Activated T-cell treated with anti-CD3 and anti-CD28 coated beads, Interleukin-2, amount 50 U/mL, for 72 hours (primary cell): ENCODE measurements at places on chromosomes 5 and 9.

DNA sequence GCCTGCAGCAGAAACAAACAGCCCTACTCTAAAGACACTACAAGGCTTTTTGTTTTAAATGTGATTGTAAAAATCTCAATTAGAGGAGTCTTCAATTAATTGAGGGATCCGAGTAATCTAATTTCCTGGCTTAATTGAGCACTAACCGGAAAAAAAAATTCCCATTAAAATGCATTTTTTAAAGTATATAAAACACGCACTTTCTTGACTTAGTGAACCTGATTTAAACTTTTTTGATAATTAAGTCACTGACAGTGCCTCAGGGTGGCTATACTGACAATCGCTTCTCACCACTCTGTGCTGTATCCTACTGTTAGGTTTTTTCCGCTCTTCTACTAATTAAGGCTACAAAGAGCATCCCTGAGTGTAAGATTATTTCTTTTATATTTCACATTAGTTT lies 44.4 kb downstream of the DIRAS2 start:
- DNase-seq, result no peak

DNA sequence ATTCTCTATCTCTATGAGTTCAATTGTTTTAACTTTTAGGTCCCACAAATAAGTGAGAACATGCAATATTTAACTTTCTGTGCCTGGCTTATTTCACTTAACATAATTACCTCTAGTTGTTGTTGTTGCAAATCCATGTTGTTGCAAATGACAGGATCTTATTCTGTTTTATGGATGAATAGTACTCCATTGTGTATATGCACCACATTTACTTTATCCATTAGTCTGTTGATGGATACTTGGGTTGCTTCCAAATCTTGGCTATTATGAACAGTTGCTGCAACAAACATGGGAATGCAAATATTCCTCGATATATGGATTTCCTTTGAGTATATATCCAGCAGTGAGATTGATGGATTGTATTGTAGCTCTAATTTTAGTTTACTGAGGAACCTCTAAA lies 36.3 kb downstream of the MEGF9 start:
- DNase-seq, result no peak

DNA sequence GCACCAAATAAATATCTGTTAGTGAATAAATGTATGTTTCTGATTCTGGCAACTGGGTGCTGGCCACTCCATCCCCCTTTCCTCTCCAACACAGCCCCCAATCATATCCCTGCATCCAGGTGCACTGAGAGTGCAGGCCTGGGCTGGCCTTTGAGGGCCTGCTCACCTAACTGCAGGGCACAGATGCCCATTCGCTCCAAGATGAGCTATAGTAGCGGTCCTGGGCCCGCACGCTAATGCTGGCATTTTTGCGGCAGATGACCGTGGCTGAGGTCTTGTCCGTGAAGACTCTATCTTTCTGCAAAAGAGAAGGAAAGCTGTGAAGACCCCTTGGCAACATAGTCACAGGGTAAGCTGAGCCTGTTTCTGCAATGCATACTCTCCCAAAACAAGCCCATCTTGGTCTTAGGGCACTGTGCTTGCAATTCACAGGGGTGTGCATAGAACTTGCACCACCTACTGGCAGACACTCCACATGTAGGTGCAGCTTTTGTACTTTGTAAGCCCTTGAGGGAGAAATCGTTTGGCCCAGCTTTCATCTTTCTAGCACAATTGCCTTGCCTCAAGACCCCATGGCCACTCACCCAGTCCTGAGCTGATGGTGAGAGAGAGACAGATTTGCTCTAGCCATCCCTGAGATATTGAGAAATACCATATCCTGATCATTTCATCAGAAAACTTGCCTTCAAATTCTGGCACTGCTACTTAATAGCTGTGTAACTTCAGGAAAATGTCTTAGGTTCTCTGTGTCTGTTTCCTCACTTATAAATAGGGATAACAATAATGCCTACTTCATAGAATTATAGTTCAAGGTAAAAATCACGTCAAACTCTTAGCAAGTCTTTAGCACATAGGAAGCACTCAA lies 13.5 kb downstream of the IL12B start:
- peak; percentile 23 for DNase-seq

DNA sequence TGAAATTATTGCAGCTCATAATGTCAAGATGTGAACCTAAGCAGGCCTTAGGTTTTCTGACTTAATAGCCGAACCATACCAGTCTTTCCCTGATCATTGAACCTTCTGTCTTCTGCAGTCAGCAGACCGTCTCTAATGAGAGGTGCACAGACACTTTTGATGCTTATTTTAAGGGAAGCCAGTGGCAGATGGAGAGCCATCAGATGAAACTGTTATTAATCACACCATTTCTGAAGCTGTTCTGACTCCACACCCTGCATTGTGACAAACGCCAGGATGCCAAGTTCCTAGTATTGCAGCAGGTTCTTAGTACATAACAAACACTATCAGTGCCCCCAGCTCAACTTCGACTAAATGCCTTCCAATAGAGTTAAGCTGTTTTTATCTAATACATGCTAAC lies 43.0 kb downstream of the PIK3R1 start:
- DNase-seq, result no peak

GRCh38 chr5:98794414-98795080 lies 21.1 kb downstream of the RGMB start:
- DNase-seq, result no peak

DNA sequence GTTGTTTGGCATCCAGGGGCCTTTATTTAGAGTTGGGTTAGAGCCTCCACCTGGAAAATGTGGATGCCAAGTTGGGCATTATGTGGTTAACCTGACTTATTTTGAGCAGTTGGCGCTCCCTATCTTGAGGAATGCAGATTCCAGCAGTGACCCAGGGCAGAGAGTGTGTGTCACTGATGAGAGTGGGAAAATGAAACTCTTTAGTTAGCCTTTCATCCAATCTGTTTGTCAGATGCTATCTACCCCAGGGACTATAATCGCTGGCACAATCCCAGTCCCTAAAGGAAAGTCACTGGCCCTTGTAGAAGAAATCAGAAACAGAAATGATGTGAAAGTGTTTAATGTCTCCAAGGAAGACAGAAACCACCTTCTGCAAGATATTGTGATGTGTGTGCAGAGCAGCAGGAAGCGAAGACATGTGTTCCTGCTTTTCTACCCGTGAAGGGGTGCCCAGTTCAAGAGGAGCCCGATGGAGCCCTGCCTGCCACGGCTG lies 10.2 kb upstream of the STING1 start:
- DNase-seq, result no peak

DNA sequence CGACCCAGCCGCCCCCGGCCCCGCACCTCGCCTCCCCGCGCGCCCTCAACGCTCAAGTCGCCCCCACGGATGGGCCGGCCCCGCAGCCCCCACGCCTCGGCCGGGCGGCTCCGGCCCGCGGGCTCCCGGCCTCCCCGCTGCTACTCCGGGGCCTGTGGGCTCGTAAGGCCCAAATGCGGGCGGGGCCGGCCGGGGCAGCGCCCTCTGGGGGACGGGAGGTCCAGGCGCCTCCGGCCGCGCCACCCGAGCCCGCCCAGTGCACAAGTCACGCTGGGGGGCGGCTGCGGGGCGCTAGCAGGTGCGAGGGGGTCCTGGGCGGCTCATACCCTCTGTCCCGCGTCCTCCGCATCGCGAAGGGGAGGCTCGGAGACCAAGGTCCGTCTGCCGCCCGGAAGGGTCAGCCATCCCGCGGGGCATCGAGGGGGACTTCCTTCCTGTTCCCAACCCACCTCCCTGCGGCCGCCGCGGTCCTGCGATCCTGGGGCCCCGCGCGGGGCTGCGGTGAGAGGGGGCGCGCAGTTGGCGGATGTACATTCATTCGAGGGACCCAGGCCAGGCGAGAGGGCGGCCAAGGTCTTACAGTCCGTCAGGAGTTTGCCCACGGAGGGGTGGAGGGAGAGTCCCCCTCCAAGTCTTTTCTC lies at the start of gene CIZ1:
Gene CIZ1, minus strand, starts transcription at position 167 of the 641 bp plus-strand sequence. CDS start 715 bp downstream, outside the sequence.
- DNase-seq, result peak; percentile 83

- DNase-seq, result no peak
Observed at GRCh38 chr5:156687514-156687913, 162.6 kb upstream of the PPP1R2B start.

DNA sequence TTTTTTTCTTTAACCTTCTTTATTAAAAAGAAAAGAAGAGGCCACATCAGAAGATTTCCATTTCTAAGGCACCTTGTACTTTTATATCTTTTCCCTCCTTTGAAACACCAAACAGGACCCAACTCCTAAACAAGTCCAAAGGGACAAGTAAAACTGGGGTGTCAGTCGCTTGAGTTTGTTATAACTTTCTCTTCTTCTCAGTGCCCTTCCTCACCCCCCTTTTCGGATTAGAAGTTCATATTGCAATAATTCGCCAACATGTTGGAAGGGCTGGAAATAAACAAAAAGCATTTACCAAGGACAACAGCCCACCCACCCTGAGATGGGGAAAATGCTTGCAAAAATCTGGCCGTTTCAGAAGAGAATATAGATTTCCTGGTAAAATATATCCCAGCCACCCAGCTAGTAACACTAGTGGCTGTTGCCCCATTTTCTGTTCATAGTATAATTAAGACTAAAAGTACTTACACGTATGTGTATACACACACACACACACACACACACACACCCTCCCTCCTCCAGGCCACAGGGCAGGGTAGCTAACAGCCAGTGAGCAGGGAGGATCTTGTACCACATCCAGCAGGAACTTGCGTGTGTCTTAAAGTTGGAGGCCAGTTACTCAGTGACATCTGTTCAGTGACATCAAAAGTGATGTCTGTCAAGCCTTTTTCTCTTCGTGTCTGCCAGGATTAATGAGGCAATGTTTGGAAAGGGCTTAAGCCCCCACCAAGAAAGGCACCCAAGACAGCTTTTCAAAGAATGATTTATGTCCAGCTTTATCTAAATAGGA lies 149.1 kb upstream of the KLF4 start:
- DNase-seq, result no peak

DNA sequence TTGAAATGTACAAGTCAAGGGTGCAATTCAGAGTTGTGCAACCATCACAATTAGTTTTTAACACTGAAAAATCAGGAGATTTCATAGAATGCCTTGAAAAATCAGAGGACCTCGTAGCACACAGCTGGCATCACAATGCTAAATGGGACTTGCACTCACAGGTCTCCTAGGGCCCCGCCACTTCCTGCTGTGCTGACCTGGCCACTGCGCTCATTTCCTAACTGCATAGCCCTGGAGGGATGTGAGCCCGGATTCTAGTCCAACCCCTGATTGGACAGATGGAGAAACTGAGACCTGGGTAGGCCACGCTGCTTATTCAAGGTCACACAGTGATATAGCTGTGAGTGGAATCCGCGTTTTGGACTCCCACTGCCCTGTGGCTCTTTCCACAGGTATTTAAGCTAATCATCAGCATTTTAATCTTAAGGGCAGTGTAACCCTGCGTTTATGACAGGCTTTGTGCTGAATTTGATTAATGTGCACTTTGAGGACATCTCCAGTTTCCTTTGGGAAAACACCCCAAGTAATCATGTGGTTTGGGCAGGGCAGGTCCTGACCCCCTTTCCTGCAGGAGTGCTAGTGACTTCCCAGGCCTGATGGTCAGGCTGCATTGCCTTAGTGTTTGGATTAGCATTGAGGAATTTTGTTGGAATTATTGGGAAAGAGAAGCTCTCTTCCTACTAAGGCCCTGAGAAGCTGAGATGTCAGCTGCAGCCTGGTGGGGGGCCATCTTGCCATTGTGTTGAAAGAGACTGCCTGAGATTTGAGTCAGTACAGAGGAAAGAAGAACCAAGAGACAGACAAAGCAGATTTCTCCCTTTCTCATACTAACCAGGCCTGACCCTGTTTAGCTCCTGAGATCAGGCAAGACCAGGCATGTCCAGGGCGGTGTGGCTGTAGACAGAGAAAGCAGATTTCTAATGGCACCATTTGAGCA lies 36.2 kb downstream of the STC2 start:
- DNase-seq, result no peak

GRCh38 chr9:6197330-6197729 lies 18.3 kb upstream of the IL33 start:
- no peak for DNase-seq

GRCh38 chr9:121753802-121754654 lies 102.6 kb downstream of the DAB2IP start:
- no peak for DNase-seq

DNA sequence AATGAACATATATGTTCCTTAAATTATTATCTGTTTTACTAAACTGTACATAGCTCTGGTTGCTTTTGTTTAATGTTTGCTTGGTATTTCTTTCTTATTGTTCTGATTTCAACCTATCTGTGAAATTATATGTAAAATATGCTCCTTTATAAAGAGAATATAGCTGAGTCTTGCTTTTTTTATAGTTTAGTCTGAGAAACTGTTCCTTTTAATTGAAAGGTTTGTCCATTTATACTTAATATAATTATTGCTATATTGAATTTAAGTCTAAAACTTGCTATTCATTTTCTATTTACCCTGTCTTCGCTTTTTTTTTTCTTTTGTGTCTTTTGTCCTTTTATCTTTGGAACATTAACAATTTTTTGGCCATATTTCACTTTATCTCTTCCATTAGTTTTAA lies 712.0 kb downstream of the MAT2B start:
- no peak for DNase-seq

DNA sequence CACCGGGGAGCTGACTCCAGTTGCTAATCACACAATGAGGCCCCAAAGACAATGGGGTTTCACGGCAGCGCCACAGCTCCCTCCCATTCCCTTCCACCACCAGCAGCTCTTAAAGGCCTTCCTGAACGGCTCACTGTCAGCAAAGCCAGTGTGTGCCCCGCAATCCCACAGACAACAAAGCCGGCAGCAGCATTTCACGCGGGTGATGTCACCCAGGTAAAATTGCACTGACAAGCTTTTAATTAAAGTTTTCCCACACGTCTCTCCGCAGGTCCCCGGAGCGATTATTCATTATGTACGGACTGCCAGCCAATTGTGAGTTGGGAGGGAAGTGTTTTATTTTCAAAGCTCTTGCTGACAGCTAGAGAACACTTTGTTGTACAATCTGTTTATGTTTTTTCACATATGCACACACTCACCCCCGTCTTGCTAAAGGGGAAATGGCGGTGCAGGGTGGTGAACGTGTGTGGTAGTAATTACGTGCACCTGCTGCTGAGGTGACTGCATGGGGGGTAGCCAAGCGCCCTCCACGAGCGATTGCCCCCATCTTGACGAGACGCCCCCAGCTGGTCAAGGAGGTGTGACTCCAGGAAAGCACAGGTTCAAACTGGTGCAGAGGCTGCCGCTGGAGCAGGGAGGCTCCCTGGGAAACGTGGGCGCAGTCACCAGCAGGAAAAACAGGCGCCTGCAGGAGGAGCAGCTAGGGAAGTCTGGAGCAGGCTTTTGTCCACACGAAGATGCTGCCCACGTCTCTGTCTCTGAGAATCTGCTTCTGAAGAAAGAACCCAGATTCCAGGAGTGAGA lies 65.0 kb downstream of the IRX2 start:
- no peak for DNase-seq
